Placental pericyte (primary cell): ENCODE measurements at places on chromosomes 16 and 17. TPM values are rescaled to one million over a fixed set of nuclear protein-coding genes. Genes with fewer than 3 reads are reported as not detected.

Gene SP6
- 0.22 and 0.43 TPM in 2 replicates for total RNA-seq

Gene EFNB3
- 0.72 and 1.5 TPM in 2 replicates for total RNA-seq

Gene PLXDC1
- 0.22 TPM in 1 of 2 replicates, not detected in the other for total RNA-seq

Gene METTL22
- 26.9 and 46.4 TPM in 2 replicates for total RNA-seq

Gene TP53TG3B
- 0.44 TPM in 1 of 2 replicates, not detected in the other for total RNA-seq
